ENCODE measurements at places on chromosomes 4 and X.

- DNase-seq: no peak
These were observed 11.3 kb upstream of the YTHDC1 start for GRCh38 chr4:68361146-68361589.

GRCh38 chr4:37922328-37922727 is 31.4 kb downstream of the TBC1D1 start:
- DNase-seq: no peak

DNA sequence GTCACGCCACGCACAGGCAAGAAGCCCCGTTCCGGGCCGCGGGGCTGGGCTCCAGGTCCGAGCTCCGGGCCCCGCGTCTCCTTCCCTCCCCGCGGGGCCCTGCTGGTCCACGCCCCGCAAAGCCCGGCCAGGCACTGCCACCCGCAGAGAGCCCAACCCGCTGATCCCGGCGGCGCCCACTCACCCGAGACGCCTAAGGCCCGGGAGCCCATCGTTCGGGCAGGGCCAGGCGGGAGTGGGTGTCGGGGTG is 870 bp downstream of the PDZD4 start:
- no peak for DNase-seq

- DNase-seq: no peak
These were observed 21.3 kb upstream of the CDKN2AIP start for GRCh38 chr4:183422962-183423631.

DNA sequence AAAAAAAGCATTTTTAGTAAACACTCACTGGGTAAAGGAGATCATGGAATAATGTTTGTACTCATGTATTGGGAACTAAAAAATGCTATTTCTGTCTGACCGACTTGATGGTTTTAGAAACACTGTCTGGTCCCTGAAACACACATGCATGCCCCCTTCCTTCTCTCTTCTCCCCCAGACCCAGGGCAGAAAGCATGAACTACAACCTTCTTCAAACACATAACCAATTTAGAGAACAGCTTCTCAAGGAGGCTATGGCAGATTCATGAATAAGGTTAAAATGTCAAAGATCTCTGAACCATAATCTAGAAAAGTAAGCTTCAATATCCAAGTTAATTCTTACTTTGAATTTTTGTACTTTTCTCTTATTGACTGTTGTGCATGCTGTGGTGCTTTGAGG is 6.0 kb downstream of the CCNA2 start:
- DNase-seq: no peak

GRCh38 chrX:43679778-43680177 is 23.7 kb downstream of the MAOA start:
- no peak for DNase-seq

GRCh38 chrX:17266136-17266535 is 108.9 kb upstream of the NHS start:
- DNase-seq: no peak

DNA sequence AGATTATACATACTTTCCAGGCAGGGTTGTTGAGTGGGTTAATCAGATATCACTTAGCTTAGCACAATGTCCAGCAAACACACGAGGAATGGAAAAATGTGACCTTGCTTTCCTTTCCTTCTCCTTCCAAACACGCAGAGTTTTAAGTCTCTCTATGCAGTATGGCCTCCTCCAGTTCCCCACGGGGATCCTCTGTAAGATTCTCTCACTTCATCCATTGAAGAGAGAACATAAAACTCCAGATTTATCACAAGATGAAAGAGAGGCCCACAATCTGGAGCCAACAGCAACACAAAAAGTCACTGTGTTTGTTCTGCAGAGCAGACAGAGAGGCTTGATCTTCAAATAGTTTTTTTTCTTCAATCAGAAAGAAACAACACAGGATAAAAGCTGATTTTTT is 336.8 kb upstream of the CLNK start:
- no peak for DNase-seq

DNA sequence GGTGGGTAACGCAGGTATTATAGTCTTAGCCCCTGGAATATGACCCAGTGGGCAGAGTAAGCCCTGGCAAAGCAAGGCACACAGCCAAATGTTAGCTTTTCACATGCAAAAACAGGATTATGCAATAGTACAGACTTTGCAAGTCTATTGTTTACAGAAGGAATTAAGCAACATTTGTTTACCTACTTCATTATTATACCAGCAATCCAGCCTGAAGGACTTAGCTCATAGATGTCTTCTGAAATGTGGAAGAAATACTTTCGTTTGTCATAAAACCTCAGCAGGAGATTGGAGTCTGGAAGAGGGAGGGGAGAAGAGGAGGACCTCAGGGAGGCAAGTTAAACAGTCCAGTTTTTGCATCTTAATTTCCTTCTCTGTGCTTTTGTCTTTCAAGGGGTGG is 226.7 kb upstream of the CENPE start:
- no peak for DNase-seq

- DNase-seq: no peak
These were observed 21.9 kb downstream of the PTTG2 start for GRCh38 chr4:37981844-37982720.

- DNase-seq: no peak
These were observed 146.2 kb upstream of the SCML1 start for GRCh38 chrX:17590892-17591740.

GRCh38 chrX:13933851-13934250 is 95.8 kb downstream of the GEMIN8 start:
- DNase-seq: no peak

GRCh38 chrX:120428309-120428708 is 40.8 kb downstream of the LAMP2 start:
- DNase-seq: no peak

- DNase-seq: no peak
These were observed 92.7 kb upstream of the AFAP1 start for GRCh38 chr4:8032381-8032780.

DNA sequence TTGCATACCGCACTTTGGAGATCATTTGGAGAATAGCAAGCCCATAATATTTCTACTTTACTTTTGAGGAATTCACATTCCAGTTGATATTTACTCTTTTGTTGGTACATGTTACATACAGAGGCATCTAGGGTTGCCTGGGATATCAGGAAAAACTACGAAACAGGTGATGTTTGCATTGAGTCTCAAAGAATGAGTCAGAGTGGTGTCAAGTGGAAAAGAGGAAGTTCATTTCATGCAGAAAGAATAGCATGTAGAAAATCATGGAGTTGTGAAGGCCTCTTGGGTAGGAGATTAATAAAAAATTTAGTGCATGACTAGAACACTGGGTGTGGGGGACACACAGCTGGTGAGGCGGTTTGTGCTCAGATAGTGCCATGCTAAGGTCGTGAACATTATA is 33.5 kb upstream of the ELOVL6 start:
- DNase-seq: no peak

DNA sequence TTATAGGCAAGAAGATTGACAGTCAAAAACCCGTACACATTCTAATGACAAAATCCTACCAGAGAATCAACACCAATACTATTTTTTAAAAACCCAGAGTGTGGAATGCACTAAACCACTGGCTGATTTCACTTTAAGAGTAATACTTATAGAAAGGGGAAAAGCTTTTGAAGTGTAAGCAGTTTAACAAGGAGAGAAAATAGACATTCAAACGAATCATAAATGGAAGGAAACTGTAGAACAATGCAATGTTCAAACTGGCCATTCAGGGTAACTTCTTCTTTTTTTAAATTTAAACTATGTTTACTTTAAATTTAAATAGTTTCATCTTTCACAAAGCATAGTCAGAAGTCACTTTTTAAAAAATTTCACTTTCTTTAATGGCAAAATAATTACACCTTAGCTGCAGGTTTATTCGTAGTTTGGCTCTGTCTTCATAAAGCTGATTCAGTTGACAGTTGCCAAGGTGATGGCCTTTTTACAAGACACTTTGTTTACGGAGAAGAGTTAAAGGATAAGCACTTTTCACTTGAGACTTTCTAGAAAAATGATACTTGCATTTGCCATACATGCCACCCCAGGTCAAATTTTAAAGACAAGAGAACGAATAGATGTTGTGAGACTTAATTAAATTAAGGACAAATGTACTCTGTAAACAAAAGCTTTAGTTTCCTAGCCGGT is 82.4 kb upstream of the KLF3 start:
- no peak for DNase-seq

- DNase-seq: no peak
These were observed 13.0 kb upstream of the ARX start for GRCh38 chrX:25028726-25029125.

DNA sequence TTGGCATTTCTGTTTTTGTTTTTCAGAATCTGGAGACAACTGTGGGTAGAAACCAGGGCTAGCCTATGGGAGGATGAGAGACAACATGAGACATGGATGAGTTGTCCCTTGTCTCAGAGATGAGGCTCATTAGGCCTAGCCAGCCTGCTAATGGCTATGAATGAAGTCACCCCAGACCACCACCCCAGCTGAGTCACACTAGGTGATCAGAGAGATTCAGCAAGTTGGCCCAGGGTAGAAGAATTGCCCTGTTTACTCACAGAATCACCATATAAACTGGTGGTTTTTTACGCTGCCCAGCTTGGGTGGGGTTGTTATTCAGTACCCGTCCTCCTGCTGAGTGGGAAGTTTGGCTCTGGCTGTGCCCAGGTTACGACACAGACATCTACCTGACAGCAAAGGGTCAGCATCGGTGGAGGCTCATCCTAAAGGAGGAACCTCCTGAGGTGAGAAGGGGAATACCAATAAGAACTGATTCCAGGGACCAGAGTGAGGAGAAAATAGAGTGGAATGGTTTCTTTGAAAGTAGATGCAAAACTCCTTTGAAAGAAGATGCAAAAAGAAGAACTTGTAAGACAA is 17.2 kb upstream of the ARSJ start:
- DNase-seq: no peak

GRCh38 chr4:102169345-102169744 is 175.9 kb downstream of the SLC39A8 start:
- no peak for DNase-seq

- no peak for DNase-seq
These were observed 449.8 kb downstream of the INPP4B start for GRCh38 chr4:142396279-142396678.

DNA sequence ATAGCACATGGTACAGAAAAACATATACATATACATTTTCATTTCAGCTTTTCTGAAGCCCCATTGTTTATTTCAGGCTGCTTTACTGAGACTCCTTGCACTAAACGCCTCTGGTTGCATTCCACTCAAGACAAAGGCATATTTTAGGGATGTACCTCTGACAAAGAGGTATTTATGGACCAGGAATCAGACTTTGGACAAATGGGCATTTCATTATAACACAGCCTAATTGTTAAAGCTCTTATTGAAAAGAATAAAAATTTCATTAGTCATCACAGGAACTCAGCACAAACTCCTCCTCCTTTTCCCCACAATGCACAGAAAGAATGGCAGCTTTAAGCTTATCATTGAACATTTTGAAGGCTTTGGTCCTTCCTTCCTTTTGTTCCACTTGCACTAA is 62.9 kb upstream of the UGT8 start:
- no peak for DNase-seq

GRCh38 chrX:153908219-153908860 is 3.9 kb downstream of the AVPR2 start:
- DNase-seq: no peak

DNA sequence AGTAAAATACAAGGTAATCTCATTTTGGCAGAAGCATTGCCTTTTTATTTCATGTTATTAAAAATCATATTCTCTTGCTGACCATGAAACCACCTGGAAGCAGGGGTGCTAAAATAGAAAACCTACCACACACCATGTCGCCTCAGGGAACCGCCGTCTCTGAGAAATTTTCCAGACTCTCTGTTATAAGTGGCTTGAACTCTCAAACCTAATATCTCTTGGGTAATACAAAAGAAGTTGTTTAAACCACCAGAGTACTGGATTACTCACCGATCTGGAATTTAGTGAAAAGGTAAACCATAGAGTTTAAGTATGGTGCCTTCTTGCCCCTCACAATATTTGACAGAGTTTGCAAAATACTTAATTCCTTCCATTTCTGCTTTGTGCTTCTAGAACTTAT is 27.7 kb downstream of the ENPP6 start:
- no peak for DNase-seq

DNA sequence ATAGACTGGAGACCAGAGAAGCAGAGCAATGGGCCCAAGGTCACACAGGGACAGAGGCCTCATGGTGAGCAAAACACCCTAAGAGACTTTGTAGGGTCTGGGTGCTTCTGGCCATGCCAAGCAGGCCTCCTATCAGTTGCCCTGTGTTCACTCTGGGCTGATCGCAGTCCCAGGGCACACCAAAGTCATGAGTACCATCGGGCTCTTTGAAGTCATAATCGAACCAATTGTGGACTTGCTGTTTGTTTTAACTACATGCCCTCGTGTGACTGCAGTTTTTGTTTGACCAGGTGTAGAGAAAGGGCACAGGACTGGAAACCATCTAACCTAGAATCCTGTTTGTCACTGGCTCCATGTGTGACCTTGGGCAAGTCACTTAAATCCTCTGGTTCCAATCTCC is 172.5 kb upstream of the CPEB2 start:
- no peak for DNase-seq

DNA sequence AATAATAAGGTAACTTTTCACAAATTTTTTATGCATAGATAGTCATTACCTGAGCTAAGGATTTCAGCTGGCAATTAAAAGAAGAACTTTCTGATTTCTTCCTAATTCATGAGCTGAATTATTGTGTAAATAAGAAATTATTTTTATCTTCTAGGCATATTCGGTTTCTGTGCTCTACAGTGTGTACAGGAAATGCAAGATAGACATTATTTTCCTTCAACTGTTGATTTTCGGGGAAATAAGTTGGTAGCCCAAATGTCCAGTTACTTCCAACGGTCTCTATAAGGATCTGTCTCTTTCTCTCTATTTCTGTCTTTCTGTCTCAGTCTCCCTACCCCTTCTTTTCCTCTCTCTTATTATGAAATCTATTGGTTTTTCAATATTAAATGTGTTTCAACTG is 137.3 kb upstream of the CLNK start:
- no peak for DNase-seq

- no peak for DNase-seq
These were observed 15.1 kb upstream of the INTS6L start for GRCh38 chrX:135505351-135505750.

- DNase-seq: no peak
These were observed 193.3 kb upstream of the FAM9B start for GRCh38 chrX:9227276-9227675.

DNA sequence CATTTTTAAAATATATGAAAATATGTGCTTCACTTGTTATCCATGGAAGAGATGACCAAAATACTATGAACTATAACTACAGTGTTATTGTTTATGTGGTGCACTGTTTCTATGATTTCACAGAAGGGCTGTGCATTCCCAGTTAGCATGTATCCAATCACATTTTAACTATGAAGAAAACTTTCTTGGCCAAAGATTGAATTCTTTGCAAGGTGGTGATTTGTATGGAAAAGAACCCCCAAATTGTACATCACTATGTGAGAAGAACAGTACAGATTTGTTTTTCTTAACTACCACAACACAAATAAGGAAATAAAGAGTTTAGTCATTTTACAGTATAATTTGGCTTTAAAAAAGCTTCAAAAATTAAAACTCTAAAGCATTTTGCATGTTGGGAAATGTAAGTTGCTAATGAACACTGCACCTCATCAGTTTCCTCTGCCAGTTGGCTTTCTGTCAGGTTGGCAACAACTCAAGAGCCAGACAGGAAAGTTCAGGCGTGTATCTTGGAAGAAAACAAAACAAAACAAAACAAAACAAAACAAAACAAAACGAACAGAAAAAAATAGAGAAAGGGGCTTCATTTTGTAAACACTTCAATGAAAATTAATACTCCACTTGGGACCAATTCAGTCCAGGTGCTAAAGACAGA is 237.0 kb downstream of the SCFD2 start:
- no peak for DNase-seq

- DNase-seq: no peak
These were observed 62.2 kb downstream of the FMR1NB start for GRCh38 chrX:148043271-148043855.
